Activated T-helper 2 cell treated with anti-CD3 and anti-CD28 coated beads, Interferon-gamma antibody, Interleukin-2, Interleukin-4, amounts not matched to agents 10 μg/mL and 5 μg/mL and 100 μg/mL, durations not matched to agents 14 hours and 24 hours and 36 hours (primary cell): ENCODE measurements at places on chromosomes 12 and 14.

- no peak for DNase-seq
- H3K4me1 ChIP-seq = no peaks in the 10 kb centered on the region
- no peak overlapping the region for H3K4me3 ChIP-seq
- H3K27ac ChIP-seq = no peak overlapping the region
These were observed 285.9 kb upstream of the TMPO start for GRCh38 chr12:98229540-98229924.

GRCh38 chr14:46499521-46499920 is 152.1 kb downstream of the RPL10L start:
- no peak overlapping the region for H3K4me3 ChIP-seq
- DNase-seq = no peak
- no peaks in the 10 kb centered on the region for H3K4me1 ChIP-seq
- H3K27me3 ChIP-seq = no peaks in the 10 kb centered on the region

GRCh38 chr14:74019408-74020137 is 424 bp downstream of the BBOF1 start:
- no peaks in the 10 kb centered on the region for H3K36me3 ChIP-seq
- peak overlapping the region; percentile 85 for H3K4me3 ChIP-seq
- peaks cover 2% of the 10 kb centered on the region for H3K27me3 ChIP-seq
- no peak for DNase-seq
- H3K27ac ChIP-seq = peak overlapping the region; percentile 63
- H3K4me1 ChIP-seq = peaks cover 11% of the 10 kb centered on the region

DNA sequence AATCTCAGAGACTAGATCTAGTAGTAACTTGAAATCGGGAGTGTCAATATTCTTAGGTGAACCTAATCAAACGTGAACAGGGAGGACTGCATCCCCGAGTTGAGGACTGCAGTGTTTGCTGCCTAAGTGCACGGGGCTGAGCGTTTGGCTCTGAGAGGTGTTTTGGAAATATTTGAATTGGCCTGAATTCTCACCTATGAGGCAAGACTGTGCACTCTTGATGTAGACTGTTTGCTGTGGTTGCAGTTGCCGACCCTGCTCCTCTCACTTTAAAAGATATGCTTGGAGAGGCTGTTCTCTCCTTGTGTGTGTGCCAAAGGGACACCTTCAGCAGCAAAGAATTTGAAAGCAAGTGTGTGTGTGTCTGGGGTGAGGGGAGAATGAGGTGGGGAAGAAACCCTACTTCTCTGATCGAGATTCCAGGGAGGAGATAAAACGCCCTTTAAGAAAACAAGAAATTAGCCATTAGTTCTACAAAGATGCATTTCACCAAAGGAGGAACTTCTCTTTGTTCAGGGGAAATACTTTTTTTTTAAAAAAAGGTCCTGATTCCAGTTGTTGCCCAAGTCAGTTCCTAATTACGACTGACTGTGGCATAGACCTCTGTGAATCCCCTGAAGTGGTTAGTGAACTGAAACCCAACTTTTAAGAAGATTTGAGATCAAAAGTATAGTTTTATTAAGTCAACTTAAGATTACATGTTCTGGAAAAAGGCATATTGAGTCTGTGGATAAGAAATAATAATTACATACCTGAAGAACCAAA is 106.6 kb downstream of the DYRK2 start:
- peaks cover 9% of the 10 kb centered on the region for H3K4me1 ChIP-seq
- H3K36me3 ChIP-seq = no peaks in the 10 kb centered on the region
- DNase-seq = no peak

DNA sequence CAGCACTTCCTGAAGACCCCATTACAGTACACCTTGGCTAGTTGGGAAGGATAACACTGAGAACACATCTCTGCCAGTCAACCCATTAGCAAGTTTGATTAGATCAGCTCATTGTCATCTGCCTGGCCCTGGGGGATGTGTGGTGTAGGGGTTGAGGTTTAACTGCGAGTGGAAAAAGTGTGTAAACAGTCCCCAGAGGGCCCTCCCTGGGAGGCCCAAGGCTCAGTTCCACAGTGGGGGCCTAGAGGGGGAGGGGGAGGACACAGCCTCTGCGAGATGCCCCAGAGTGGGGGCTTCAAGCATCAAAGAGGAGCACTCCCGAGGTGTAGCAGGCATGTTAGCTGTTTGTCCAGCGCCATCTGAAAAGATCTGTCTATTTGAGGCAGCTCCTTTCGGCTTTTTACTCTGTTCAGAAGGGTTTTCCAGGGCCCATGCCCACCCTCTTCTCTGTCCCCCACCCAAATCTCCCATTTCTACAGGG is 344 bp downstream of the LPAR5 start:
- H3K36me3 ChIP-seq = no peaks in the 10 kb centered on the region
- peak overlapping the region; percentile 61 for H3K4me3 ChIP-seq
- peak overlapping the region; percentile 82 for H3K27ac ChIP-seq
- no peaks in the 10 kb centered on the region for H3K27me3 ChIP-seq
- H3K4me1 ChIP-seq = peaks cover 43% of the 10 kb centered on the region
- DNase-seq = peak; percentile 56
